ENCODE measurements at places on chromosomes 5 and 9.
A peak's percentile ranks its signal among the peaks of the same experiment; 100 is the strongest.

DNA sequence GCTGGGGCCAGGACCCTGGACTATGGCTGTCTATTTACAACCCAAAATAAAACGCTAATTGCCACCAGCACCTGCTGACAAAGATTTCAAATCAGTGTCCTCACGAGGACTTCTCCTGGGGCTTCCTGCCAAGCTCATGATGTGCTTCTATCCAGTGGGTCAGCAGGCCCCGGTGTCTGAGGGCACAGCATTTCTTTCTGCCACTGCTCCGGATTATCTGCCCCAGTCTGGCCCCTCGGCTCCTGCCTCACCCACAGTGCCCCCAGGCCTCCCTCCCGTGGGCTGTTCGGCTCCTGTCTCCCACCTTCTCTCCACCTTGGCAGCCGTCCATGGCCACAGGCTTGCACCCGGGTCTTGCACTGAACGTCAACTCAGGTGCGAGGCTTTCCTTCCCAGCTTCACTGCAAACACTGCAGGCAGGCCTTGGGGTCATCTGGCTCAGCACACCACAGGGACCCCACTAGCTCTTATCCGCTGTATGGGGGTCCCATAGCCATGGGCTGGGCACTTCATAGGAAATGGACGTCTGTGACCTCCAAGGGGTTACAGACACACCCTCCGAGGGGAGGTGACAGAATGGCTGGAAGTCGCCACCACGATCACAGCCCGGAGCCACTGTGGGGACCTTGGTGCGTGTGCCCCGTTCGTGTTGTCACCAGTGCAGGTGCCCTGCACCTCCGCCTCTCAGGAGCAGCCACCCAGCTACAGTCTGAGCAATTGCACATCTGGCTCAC is 43.8 kb upstream of the FCN1 start:
- DNase-seq = no peak

DNA sequence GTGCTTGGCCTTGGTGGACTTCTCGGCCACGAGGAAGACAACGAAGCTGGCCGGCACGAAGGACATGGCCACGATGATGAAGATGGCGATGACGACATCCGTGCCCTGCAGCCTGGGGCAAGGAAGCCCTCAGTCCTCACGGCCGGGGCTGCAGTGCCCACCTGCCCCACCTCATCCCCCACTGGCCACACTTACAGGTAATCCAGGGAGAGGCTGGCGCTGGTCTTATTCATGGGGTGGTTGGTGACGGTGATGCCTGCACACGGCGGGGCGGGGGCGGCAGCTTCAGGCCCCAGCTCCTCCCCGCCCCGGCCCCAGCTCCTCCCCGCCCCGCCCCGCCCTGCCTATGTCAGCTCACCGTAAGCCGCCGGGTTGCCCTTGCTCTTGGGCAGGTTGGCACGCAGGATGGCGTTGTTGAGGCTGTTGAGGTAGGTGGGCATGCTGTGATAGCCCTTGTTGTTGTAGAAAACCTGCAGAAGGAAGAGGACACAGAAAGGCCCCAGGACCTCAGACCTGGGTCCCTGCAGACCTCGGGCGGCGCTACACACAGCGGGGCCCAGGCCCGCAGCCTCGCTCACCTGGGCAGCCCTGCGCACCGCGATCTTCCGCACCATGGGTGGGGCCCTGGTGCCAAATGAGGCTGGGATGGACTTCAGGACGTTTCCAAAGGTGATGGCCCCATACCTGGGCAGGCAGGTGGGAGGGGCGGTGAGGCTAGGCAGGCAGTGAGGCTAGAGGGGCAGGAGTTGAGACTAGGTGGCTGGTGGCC is 15.7 kb upstream of the CLIC3 start:
- DNase-seq = no peak

DNA sequence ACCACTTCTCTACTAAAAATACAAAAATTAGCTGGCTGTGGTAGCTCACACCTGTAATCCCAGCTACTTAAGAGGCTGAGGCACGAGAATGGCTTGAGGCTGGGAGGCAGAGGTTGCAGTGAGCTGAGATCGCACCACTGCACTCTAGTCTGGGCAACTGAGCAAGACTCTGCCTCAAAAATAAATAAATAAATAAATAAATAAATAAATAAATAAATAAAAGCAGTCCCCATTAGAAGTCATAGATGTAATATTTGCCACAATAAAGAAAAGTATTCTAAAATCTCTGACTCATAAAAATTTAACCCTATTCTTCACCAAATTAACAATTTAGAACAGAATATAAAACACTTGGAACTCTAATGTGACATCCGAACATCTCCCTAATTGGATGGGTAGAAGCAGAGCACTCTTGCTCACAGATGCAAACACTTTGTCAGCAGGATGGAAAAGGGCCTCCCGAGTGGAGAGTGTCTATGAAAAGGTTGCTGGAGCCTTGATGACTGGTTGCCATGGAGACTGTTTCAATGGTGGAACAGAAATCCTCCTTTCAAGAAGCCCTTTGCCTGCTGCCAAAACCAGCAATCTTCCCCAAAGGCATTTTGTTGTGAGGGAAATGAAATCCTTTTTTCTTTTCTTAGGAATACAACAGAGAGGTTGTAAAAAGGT is 38.9 kb upstream of the TRAF1 start:
- DNase-seq = peak; percentile 38

- DNase-seq = no peak
Measured at GRCh38 chr9:100352201-100352726, 478 bp downstream of the TEX10 start.

DNA sequence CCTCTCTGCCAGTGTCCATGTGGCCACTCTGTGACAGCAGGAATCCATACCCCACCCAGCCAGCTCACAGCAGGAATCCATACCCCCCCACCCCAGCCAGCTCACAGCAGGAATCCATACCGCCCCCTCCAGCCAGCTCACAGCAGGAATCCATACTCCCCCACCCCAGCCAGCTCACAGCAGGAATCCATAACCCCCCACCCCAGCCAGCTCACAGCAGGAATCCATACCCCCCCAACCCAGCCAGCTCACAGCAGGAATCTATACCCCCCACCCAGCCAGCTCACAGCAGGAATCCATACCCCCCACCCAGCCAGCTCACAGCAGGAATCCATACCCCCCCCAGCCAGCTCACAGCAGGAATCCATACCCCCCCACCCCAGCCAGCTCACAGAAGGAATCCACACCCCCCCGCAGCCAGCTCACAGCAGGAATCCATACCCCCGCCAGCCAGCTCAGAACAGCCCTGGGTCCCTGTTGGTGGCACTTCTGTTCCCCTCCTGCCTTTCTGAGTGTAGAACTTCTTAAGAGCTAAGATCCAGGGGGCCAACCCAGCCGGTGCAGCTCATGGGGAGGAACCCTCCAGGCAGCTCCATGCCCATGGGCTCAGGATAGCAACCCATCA is 8.4 kb upstream of the RXRA start:
- DNase-seq = no peak

- DNase-seq = no peak
Measured at GRCh38 chr9:114988962-114989599, 58.7 kb upstream of the TNFSF8 start.

- DNase-seq = no peak
Measured at GRCh38 chr5:166068547-166069335, 2222.7 kb upstream of the WWC1 start.

DNA sequence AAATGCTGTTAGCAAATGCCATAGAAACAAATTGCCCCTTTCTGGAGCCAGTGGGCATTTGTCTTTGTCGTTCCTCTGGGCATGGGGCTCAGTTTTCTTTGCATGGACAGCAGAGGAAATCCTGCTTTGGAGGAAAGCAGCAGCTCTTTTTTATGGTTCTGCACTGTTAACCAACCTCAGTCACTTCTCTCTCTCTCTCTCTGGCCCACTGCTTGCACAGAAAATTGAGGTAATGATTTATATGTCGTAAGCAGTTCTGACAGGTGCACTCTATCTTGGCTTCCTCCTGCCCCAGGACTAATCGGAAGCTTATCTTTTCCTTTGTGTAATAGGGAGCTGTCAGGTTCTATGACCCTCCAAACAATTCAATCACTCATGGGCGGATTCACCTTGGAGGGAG is 159.6 kb upstream of the GPR151 start:
- DNase-seq = no peak

DNA sequence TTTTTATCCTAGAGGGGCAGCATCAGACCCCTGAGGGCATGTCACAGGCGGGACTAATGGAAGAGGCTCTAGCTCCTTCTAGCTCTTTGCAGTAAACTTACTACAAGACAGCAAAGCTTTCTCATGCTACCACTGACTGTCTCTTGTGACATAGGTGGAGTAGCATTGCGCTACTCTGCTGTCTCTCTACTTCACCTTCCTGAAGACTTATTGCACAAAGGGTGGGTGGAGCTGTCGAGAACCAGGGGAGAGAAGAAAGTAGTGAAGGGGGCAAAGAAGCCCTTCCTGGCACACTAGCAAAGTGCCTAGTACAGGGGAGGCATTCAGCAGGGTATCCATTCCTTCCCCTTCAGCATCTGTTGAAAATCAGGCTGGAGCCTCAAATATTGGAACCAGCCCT is 36.1 kb upstream of the NEK6 start:
- no peak for DNase-seq

DNA sequence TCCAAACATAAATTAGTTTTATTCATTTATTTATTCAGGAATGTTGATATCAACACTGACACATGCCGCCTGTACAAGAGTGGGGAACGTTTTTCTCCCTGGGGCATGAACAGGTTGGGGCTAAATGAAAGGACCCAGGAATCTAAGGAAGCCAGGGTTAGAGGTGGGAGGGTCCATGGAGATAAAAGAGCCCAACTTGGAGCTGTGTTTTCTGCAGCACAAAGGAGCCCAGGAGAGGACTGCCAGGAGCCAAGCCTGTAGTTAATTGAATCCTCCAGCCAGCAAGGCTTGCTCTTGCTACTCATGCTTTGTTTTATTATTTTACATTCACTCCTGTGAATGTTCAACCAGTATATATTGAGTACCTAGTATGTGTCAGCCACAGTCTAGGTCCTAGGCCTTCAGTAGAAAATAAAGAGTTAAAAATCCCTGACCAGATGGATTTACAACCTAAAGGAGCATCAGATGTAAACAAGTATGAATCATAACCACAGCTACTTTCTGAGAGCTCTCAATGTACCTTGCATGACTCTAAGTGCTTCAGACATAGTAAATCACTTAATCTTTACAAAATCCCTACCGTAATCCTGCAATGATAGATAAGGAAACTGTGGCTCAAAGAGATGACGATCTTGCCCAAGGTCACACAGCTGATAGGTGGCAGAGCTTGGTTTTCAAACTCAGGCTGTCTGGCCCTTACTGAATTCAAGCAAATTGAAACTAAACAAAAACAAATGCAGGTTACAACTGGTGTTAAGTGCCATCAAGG is 69.8 kb downstream of the ASTN2 start:
- DNase-seq = no peak

- DNase-seq = no peak
Measured at GRCh38 chr9:113991714-113992113, 86.4 kb downstream of the AMBP start.

- no peak for DNase-seq
Measured at GRCh38 chr9:134377976-134378375, 51.7 kb downstream of the RXRA start.

DNA sequence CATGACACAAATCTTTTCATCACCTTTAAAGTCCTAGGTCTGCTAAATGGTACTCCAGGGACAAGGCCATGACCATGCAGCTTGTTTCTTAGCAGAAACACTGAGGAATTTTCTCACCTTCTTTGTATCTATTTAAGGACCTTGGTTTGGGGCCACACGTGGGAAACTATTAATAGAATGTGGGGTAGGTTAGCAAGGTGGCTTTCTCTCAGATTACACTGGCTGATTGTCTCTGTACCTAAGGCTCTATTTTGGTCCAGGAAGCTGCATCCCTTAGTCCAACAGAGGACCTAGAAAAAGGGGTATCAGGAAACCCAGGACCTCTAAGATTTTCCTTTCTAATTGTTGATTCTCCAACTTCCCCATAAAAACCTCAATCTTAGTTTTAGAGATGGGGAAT is 36.3 kb upstream of the FRMD3 start:
- no peak for DNase-seq

- no peak for DNase-seq
Measured at GRCh38 chr5:151205411-151205810, 18.5 kb downstream of the CCDC69 start.

- no peak for DNase-seq
Measured at GRCh38 chr5:135157421-135158313, 123.6 kb upstream of the PITX1 start.

DNA sequence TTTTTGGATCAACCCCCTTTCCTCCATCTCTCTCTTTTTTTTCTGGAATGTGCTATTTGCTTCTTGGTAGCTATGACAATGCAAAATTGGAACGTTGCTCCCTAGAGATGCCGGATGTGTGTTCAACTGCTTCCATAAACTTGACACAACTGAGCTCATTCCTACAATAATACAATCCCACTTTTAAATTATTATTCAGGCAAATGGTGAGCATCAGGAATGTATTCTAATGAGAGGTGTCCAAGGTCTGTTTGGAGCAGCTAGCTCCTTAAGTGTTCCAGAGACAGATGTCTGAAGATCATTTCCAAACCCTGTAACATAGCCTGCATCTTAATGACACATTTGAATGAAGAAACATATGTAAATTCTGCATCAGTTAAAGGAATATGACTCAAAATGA is 518.4 kb downstream of the TAF11L14 start:
- DNase-seq = no peak

GRCh38 chr5:32508806-32509805 is 64.6 kb upstream of the ZFR start:
- no peak for DNase-seq

DNA sequence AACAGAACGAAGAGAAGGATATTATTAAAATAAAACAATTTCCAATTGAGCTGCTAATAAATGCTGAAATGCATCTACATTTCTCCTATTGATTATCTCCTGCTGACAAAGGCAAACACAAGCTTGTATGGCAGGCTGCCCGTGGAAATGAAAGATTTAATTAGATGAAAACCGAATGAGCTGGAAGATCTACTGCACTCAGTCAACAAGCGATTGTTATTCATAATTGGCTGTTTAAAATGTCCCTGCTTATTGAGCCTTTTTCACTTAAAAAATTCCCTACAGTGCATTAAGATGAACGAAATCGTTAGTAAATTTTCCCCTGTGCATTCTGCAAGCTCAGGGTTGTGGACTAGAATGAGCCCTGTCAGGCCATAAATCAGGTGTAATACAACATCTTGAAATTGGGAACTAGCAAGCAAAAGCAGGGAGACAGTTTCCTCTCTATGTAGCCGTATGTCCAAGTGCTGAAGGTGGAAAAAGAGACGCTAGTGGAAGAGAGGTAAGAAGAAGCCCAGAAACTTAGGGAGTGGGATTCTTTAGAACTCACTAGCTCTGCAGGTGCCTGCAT is 28.5 kb upstream of the KIF4B start:
- DNase-seq = no peak

DNA sequence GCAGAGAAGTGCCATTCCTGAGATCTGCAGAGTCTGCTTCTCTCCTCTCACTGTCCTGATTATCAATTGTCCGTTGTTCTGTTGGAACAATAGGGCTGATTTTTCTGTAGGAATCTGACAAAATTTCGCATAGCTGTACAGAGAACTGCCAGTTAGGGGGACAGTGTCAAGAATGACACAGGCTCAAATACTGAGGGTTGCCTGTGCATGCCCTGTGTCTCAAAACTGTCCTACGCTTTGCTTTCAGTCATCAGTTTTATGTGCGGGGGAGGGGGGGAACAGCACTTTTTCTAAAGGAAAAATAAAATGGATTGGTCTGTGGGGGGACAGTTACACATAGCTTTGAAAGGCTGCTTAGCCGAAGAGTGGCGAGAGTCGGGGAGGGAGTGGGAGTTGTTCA is 248.6 kb downstream of the PDZD2 start:
- no peak for DNase-seq

Data from fibroblast of pulmonary artery (primary cell).